Left cardiac atrium (tissue), 4 donors: ENCODE measurements at places on chromosomes 5 and 9. TPM values are rescaled to one million over a fixed set of nuclear protein-coding genes. Genes with fewer than 3 reads are reported as not detected.

GRCh38 chr5:74034733-74035132, 408.7 kb downstream of the ARHGEF28 start:
- DNase-seq, result no peak

GRCh38 chr9:134328841-134329575, 2.8 kb downstream of the RXRA start:
- peak; percentile 67 for DNase-seq

DNA sequence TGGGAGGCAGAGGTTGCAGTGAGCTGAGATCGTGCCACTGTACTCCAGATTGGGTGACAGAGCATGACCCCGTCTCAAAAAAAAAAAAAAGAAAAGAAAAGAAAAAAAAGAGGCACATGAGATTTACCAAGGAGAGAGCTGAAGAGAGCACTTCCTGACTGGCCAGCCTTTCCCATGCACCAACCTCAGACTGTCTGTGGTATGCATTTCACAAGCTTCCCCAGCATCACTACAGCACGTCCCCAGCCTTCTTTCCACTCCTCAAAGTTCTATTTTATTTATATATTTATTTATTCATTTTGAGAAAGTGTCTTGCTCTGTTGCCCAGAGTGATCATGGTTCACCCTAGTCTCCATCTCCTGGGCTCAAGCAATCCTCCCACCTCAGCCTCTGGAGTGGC, 13.6 kb upstream of the FUBP3 start:
- DNase-seq, result no peak

GRCh38 chr5:99317136-99317535, 388.3 kb upstream of the CHD1 start:
- no peak for DNase-seq

DNA sequence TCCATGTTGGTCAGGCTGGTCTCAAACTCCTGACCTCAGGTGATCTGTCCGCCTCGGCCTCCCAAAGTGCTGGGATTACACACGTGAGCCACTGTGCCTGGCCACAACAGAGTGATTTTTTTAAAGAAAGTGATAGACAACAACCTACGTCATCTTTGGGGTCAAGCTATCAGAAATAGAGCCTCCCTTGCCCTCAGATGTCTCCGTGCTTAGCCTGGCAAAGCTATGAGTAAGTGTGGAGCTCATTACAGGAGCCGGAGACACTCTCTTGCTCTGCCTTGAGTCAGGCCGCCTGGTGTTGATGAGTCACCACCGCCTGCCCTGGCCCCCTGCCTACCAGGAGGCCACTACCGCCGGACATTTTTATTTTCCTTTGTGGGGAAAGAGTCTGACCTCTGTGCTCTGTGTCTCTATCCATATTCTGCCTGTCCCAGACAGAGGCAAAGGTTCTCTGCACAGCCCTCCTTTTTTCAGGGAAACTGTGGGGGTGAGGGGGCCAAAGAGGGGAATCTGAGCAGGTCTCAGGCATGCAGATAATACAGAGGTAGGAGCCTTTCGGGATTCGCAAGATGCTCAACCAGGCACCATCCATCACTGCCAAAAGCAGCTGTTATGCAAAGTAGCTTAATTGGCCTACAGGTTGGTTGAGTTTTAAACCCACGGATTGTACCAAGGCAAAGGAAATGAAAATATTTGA, 123.7 kb upstream of the CPEB4 start:
- DNase-seq, result peak; percentile 90

DNA sequence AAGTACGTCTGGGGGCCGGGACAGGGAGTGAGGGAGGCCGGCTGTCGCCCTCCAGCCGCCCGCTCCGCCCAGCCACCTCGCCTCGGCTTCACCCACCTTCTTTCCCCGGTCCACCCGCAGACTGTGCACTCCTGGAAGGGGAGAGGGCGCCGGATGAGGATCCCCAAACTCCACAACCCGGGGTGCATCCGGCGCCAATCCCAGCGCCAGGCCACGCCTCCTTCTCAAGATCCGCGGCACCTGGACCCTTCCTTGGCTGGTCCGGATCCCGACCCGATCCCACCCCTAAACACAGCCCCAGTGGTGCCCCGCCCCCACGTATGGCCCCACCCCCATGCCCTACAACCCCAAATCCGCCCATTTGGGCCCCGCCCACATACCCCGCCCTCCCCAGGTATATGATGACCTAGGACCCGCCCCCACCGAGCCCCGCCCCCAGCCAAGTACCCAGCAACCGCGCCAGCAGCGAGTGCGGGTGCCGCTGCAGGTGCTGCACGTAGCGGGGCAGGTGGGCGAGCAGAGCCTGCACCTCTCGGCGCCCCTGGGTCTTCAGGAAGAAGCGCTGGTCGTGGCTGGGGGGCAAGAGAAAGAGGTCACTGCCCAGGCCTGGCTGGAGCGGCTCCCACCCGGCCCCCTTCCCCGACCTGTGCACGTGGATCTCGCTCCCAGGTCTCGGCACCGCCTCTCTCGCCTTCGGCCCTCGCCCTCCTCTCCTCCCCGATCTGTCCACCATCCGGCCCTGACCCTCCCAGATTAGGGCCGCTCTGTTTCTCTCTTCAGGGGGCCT, 3.2 kb downstream of the PIP5KL1 start:
- DNase-seq, result no peak

- DNase-seq, result peak; percentile 40
Measured at GRCh38 chr5:126780165-126780827, 3.4 kb downstream of the LMNB1 start.

GRCh38 chr5:65050826-65051498, 282.2 kb downstream of the CWC27 start:
- no peak for DNase-seq

GRCh38 chr5:177133853-177134696, 502 bp downstream of the NSD1 start:
- DNase-seq, result peak; percentile 52

DNA sequence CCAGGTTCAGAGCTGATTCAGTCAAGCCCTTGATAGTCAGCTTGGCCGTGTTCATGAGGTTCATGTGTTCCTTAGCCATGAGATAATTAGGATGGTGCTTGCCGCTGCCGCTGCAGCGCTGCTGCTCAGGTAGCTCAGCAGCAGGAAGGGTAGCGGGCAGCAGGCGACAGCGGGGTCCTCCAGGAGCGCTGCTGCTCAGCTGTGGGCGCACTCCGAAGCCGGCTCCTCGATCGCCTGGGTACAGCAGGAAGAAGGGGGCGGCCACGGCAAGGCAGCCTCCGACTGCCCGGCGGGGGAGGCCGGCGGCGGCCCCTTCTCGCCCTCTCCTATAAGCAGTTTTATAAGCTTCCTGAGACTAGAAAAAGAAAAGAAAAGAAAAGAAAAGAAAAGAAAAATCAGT, 1253.6 kb downstream of the EFNA5 start:
- DNase-seq, result no peak

DNA sequence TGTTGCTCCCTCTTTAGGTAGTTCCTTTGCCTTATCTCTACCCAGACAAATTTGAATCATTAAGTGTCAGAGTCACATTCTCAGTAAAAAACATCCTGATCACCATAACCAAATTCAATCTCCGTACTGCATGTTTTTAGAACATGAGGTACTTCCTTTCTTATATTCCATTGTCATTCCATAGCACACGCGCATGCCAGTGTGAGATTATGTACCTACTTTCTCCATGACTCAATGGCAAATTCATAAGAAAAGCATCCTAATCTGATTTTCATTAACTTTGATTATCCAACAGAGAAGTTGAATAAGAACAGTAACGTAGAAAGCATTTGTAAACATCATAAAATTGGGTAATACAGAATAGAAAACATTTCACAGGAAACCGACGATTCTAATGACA, 1118.6 kb upstream of the CDH9 start:
- DNase-seq, result no peak

- DNase-seq, result no peak
Measured at GRCh38 chr5:113448252-113448651, 13.5 kb upstream of the TSSK1B start.

DNA sequence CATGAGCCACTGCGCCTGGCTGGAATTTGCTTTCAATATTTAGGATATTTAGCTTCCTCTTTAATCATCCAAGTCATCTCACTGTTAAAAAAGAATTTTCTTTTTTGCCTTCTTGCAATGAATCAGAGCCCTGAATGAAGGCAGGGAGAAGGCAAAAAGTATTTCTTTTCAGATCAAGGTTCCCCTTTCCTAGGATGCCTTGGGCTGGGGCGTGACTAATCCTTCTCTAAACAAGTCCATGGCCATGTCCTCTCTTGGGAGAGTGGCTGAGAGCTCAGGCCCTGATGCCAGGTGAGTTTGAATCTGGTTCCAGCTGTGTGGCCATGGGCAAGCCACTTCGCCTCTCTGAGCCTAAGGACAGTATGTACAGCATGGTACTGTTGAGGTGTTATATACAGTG, 84.8 kb upstream of the NEURL1B start:
- no peak for DNase-seq

- DNase-seq, result peak; percentile 83
Measured at GRCh38 chr9:113675475-113675941, 200.6 kb upstream of the ZNF618 start.

DNA sequence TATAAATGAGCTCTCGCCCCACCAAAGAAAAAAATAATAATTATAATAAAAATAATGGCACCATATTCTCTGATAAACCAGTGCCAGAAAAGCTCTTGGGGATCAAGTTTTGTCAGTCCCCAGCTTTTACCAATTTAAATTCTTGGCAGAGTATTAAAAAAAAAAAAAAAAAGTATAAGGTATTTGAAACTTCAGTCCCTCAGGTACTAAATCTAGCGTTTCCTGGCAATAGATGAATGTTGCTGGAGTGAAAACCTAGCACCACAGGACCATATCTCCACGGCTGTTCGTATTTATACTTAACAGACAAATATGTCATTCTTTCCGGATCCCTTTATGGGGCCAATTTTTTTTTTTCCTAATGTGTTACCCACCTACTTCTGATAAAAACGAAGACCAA, 646.2 kb downstream of the CCDC171 start:
- DNase-seq, result no peak

The GDNF gene
- 0.18 TPM for total RNA-seq

The SMIM33 gene
- total RNA-seq, result not detected

The INSL4 gene
- not detected for total RNA-seq

The ACTL7B gene
- not detected for total RNA-seq

The ZFP2 gene
- total RNA-seq, result 1.2 TPM

The OGN gene
- total RNA-seq, result 25.6 TPM

The SLC46A2 gene
- total RNA-seq, result not detected

The JADE2 gene
- 49.0 TPM for total RNA-seq

The IFNA2 gene
- total RNA-seq, result not detected

The ITGA2 gene
- 0.88 TPM for total RNA-seq
